ENCODE measurements at places on chromosomes 7 and 10.

DNA sequence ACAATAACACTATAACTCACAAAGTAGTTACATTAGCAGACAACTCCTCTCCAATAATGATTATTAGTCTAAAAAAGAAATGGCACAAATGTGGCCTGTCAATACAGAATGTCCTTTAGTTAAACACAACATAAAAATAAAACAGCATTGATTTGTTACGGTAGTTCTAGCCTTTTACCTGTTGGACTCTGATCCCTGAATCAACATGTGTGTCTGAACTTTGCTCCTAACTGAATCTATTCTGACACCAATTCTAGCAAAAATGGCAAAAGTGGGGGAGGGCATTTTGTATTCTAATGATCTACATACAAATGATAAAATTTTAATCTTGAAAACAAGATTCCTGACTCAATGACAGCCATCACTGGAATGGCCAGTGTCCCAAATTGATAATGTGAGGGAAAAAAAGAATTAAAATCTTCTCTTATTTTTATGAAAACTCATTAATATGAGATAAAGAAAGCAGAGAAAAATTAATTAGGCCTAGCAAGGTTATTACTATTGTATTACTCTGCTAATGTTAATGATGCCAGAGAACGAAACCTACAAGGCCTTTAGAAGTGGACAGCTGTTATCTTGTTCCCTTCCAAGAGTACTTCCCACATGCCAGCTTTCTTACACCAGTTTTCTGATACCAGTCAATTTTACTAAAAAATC is 30.2 kb downstream of the FRA10AC1 start:
- DNase-seq, result no peak

DNA sequence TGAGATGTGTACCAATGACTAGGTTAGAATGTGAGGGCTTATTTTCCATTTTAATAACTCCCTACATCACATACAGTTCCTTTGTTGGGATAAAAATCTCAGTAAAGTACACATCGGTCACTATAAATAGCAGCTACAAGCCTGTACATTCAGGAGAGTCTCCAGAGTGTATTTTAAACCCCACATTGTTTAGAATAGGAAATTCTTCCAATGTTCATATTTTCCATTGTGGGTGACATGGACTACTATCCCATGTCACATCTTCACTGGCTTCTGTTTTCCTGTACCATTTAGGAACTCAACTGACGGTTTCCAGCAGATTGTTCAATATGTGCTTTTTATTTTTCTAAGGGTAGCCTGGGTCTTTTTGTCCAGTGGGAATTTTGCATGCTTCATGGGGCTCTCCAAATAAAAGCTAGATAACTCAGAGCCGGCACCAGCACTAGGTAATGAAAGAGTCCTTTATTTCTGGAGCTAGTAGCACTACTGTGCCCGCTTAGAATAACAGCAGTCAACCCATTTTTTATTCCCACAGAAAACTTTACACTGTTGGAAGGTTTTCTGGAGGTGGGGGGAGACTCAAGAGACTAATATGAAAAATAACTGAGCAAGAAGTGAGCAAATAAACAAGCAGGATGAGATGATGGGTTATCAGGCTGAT is 100.5 kb downstream of the CALD1 start:
- DNase-seq, result no peak

GRCh38 chr7:24848878-24849277 is 91.6 kb upstream of the GSDME start:
- no peak for DNase-seq

DNA sequence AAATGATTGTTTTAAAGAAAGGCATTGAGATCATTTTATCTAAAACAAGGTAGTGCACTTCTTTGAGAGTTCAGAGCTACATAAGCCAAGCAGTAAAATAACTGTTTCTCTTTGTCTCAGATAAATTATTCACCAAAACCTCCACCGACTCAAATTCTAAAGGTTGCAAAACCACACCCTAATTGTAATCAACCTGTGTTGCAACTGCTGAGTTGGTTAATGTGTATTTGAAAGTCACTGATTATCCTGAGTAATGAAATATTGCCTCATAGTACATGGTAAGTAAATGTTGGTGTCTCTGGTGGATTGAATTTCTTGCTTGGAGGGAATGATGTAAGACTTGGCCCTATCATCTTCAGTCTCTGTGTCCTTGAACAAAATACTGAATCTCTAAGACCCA is 35.9 kb upstream of the CYP2C9 start:
- no peak for DNase-seq

GRCh38 chr10:86366902-86367151 is 232 bp upstream of the GRID1 start:
- DNase-seq, result no peak
